Bone marrow (tissue), 2 donors: ENCODE measurements at places on chromosomes 6 and 20.

DNA sequence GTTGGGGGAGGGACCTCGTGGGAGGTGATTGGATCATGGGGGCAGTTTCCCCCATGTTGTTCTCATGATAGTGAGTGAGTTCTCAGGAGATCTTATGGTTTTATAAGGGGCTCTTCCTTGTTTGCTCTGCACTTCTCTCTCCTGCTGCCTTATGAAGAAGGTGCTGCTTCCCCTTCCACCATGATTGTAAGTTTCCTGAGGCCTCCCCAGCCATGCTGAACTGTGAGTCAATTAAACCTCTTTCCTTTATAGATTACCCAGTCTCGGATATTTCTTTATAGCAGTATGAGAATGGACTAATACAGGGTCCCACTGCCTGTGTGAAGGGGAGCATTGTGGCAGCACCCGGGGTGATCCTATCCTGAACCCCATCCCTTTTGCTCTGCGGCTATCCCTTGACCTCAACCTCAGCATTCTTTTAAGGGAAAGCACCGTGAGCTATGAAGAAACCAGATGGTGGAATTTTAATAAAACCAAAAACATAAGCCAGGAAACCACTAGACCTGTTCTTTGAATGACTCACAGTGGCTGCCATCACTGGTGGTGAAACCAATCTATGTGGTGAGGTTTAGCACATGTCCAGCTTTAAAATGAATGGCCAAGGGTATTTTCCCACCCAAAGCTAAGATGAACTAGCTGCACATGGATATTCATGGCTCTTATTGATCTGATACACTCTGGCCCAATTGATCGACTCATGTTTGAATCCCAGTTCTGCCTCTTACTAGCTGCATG, 62.2 kb downstream of the ZDHHC14 start:
- no peak for DNase-seq

GRCh38 chr20:42598581-42598980, 591.1 kb downstream of the PTPRT start:
- no peak for DNase-seq

GRCh38 chr6:26097268-26097875, 10.1 kb downstream of the HFE start:
- peak; percentile 35 for DNase-seq

DNA sequence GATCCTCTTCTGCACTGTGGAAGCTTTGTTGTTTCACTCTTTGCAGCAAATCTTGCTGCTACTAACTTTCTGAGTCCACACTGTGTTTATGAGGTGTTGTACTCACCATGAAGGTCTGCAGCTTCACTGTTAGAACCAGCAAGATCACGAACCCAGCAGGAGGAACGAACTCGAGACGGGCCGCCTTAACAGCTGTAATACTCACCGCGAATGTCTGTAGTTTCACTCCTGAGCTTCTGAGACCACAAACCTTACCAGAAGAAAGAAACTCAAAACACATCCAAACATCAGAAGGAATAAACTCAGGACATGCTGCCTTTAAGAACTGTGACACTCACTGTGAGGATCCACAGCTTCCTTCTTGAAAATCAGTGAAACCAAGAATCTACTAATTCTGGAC, 48.1 kb upstream of the MBOAT1 start:
- no peak for DNase-seq

DNA sequence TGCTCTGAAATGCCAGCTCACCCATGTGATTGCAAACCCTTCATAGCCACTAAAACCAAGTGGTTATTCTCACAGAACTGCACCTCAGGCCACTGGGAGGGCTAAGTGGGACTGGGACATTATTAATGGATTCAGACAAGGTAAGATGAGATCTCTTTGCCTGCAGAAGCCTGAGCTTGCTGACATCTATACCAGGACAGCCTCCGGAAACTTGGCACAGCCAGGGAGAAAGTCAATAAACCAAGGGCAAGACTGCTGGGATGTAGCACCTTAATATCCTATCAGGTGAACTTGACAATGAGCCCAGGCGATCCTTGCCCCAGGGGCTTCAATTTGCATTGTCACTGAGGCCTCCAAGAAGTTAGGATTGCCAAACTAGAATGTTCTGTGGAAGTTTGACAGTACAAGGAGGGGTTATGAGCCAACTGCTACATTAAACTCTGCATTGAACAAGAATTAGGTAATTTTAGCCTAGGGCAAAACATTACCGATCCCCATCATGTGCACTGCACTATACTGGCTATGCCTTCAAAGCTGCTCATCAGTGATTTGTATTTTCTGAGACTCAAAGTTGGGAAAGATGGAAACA, 60.1 kb upstream of the RALGAPA2 start:
- DNase-seq: no peak

DNA sequence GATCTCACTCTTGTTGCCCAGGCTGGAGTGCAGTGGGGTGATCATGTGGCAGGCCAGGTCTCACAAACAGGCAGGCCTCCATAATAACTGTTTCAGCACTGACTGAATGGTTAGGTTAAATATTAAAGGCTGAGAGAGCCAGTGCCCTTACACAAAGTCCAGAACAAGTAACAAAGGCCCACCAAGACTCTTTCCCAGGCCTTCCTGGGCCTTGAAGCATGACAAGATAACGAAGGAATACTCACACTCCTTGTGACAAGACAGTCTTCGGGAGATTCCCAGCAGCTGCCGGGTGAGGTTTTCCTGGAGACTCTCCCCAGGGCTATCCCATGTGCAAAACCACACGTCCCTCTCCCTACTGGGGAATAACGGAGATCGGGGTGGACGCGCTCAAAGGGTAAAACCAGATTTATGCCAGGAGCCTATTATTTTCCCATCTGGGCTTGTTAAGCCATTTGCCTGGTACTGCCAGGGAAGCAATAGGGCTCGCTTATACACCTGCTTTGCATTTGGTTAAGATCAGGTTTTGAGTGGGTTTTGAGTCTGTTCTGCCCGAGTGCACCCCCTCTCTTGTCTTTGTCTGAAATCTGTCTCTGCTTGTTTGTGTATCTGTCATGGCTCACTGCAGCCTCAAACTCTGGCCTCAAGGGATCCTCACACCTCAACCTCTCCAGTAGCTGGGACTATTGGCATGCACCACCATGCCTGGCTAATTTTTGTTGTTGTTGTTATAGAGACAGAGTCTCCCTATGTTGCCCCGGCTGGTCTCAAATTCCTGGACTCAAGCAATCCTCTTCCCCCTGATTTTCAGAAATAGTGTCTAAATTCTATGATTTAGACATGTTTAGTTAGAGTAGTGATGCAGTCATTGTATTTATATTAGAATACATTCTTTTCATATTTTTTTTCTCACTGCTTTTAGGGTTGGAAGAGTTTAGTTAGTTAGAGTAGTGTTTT, 1.4 kb upstream of the ENPP3 start:
- DNase-seq: no peak

GRCh38 chr6:110340392-110340965, 17.7 kb downstream of the METTL24 start:
- no peak for DNase-seq

DNA sequence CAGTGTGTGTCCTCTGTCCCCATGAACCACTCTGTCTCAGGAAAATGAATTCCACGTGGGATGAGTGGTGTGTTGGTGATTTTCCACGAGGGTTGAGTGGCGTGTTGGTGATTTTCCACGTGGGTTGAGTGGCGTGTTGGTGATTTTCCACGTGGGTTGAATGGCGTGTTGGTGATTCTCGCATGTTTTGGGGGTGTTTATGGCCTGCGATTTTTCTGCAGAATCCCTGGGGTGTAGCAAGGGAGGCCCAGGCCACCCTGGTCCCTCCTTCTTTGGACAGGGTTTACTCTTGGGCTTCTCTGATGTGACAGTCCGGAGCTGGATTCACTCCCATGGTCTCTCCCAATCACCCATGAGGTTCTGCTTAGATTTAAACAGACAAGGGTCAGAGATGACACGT, 90.6 kb upstream of the FRMD1 start:
- DNase-seq: no peak

DNA sequence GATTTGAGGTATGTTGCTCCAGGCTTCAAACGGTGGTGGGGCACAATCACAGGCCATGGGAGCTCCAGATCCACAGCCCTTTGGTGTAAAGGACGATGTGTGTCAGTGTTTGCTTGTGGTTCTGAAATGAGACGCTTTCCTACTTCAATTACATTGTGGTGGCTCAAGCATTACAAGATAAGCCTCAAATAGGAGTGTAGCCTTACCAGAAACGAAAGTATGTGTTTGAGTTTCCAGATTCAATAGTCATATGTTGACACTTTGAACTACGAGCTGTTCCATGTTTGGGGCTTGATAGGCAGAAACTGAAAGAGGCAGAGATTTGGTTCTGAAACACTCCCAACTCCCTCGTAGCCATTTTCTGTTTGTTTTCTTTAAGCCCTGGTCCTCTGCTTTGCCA, 187.1 kb downstream of the MYLK4 start:
- no peak for DNase-seq

DNA sequence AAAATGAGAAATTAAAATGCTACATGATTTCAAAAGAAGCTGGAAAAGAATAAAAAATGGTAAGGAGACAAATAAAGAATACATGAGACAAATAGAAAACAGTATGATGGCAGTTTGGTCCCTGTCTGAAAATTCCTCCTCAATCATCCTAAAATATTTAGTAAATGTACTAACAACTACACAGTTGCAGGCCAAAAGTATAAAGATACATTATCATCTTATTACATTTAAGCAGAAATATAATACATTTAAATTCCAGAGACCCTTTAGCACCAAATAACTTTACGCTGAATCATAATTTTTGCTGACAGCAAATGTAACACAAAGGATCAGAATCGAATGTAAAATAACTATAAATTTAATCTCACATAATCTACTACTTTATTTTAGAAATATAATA, 4.4 kb downstream of the HMGCLL1 start:
- DNase-seq: no peak

DNA sequence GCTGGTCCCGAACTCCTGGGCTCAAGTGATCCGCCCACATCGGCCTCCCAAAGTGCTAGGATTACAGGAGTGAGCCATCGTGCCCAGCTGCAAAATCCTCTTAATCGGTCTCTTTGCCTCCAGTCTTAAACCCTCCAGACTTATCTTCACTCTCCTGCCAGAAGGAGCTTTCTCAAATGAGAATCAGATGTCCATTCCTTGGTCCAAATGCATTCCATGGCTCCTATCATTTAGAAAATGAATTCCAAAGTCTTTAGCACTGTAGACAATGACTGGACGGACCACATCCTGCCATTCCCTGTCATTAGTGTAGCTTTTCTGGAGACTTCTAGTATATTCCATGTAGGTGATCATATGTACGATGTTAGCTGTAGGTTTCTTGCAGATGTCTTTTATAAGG, 141.9 kb downstream of the ID4 start:
- no peak for DNase-seq

- no peak for DNase-seq
Observed at GRCh38 chr6:107079429-107079828, 35.9 kb downstream of the BEND3 start.

- DNase-seq: no peak
Observed at GRCh38 chr6:111591901-111592461, 13.7 kb downstream of the TRAF3IP2 start.

DNA sequence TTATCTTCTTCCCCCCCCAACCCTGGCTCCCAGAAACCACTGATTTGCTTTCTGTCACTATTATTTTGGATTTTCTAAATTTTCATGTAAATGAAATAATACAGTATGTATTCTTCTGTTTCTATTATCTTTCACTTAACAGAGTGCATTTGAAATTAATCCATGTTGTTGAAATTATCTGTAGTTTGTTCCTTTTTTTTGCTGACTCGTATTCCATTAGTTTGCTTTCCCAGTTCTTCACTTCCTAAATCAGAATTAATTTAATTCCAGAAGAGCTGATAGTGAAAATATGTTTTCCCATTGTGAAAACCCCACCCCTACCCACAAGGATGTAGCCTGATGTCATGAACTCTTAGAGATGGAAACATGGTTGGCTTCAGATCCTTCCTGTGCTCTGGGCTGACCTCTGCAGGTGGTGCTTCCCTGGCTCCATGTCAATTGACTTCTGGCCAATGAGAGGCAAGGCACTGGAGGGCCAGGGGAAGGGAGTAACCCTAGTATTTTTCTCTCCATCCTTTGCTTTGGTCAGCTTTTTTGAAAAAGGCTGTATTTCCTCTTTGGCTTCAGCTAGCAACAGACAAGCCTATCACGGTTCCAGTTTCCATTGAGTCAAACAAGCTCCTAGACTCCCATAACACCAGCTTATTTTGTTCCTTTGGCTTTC, 244.4 kb upstream of the HSF2 start:
- DNase-seq: no peak

- no peak for DNase-seq
Observed at GRCh38 chr6:79373246-79373645, 138.8 kb upstream of the HMGN3 start.

DNA sequence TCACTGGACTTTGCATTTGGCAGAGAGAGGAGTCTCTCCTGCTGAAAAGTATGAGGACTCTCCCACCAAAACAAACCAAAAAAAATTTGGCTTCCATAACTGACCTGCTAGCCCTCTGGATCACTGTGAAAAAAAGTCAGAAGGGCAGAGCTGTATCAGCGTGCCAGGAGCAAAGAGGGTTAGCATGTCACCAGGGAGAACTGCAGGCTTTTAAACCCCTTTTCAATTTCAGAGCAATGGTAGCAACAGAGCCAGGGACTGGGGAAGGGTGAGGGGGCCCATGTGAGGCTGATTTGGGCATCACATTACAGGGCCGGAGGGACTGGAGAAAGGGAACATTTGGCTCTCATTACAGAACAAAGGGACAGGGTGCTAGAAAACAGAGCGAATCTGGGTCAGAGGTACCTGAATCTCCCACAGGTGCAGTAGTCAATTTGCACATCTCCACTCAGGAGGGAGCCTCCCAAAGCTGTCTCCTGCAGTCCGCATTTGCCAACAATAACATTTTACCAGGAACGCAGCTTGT, 185.7 kb upstream of the EYA4 start:
- DNase-seq: no peak

GRCh38 chr20:54208548-54209176, 775 bp downstream of the PFDN4 start:
- DNase-seq: no peak

- peak; percentile 27 for DNase-seq
Observed at GRCh38 chr6:3751077-3751729, at the start of gene PXDC1. Gene PXDC1, minus strand, starts transcription at chr6:3751713. Its CDS starts 182 bp downstream, at chr6:3751531.

DNA sequence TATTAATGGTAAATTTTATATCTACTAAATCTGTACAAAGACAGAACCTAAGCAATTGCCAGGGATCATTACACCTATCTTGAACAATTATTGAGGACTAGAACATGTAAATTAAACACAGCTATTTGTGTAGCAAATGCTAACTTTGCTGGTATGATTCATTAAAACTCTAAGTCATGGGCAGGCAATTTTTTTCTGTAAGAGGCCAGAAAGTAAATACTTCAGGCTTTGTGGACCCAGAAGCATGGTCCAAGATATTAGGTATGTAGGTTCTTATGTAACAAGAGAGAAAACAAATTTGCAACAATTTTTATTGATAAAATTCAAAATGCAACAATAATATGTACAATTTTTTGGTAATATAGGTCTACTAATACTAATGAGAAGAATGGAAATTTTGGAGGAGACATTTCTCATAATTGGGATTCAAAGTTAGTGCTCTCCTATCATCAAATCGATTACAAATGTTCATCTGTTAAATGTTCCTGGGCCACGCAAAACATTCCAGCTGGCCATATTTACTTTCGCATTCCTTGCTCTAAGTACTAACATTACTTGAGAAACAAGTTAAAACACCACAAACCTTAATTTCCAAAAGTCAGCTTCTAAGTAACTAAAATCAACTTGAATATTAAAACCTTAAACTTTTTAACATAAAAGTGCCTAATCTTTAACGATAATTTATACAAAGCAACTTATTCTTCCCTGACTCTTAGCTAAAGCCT, 4.3 kb downstream of the TMEM30A start:
- no peak for DNase-seq
